H9 (cell line): ENCODE measurements at places on chromosomes 6 and 20.

DNA sequence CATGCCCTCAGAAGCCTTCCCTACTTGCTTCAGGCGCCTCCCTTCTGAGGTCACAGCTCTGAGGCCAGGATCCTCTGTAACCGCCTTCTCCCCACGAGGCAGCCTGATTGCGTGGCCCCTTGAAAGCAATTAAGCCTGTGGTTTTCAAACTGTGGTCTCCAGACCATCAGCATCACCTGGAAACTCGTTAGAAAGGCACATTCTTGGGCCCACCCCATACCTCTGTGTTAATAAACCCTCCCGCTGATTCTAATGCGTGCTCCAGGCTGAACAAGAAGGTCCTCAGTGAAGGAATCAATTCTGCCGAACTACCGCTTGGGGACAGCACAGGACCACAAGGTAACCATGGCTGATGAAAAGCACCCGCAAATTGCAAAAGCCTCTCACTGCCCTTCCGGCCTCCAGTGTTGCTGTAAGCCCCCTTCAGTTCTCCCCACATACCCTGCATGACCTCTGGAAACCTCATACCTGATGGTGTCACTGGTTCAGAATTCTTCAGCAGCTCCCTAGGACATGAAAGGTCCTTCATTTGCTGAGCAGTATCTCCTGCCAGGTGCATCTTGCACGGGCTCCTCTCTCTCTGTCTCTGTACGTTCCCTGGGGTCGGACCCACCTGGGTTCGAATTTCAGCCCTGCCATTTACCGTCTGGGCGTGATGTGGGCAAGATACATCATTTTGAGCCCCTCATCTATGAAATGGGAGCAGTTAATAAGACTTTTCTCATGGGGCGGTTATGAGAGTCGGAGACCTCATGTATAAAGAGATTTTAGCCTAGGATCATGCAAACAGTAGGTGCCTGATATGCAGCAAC, 93.3 kb upstream of the RNF24 start:
- peak; percentile 86 for DNase-seq

DNA sequence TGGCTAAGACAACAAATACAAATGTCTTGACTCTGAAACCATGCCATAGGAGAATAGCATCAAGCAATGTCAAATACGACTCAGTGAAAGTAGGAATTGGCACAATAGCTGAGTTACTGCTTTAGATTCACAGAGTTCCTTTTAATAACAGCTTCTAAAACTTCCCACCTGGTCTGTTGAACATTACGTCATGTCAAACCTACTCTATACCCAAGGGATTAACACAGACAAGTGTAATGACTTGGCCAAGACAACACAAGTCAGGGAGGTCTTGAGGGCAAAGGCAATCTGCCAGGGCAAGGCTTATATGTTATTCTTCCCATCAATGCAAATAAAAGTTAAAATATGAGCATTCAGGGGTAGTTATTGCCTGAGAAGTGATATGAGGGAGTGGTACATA, 265.1 kb upstream of the PRDM1 start:
- DNase-seq, result no peak

DNA sequence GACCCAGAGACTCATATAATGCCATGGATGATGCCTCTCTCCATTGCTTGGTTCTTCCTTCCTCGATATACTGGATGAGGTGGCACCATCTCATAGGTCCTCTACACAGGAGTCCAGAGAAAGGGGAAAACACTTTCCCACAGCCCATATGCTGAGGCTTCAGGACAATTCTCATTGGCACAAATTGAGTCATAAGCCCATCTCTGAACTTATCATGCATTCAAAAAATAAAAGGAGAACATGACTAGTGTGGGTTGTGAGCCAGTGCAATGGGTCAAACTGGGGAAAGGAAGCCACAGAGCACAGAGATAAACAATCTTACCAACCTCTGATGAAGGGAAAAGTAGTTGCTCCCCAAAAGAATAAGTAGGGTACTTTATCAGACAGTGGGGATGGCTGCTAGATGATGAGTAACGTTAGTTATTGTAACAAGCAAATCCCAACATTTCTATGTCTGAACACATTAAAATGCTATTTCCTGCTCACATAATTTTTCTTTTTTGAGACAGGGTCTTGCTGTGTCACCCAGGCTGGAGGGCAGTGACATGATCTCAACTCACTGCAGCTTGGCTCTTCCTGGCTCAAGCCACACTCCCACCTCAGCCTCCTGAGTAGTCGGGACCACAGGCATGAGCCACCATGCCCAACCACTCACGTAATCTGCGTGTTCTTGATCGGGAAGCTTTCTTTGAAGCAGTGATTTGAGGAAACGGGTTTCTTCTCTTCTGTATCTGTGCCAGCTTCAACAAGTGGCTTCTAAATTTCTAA, 27.0 kb downstream of the SOD2 start:
- DNase-seq, result no peak

- DNase-seq, result no peak
Measured at GRCh38 chr20:38625896-38626295, 24.3 kb downstream of the ARHGAP40 start.

- no peak for DNase-seq
Measured at GRCh38 chr6:111848262-111848812, 24.9 kb downstream of the FYN start.

DNA sequence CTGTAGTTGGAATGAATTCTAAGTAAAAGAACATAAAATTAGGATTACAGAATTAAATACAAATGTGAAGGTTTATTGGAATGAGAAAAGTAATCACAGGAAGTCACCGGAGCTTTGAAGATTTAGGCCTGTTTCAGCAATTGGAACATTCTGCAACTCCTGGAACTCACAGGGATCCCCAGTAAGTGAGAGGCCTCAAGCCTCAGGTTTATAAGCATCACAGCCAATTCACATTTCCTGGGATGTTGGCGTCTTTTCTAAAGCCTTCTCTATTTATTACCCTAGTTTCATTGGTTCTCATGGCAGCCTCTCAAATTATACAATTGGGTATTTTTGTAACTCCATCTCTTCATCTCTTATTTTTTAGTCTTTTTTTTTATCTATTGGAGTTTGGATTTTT, 90.4 kb upstream of the HIVEP1 start:
- no peak for DNase-seq

- no peak for DNase-seq
Measured at GRCh38 chr20:49543858-49544437, 24.0 kb downstream of the PTGIS start.

- no peak for DNase-seq
Measured at GRCh38 chr6:3325210-3325609, 66.5 kb downstream of the PSMG4 start.

DNA sequence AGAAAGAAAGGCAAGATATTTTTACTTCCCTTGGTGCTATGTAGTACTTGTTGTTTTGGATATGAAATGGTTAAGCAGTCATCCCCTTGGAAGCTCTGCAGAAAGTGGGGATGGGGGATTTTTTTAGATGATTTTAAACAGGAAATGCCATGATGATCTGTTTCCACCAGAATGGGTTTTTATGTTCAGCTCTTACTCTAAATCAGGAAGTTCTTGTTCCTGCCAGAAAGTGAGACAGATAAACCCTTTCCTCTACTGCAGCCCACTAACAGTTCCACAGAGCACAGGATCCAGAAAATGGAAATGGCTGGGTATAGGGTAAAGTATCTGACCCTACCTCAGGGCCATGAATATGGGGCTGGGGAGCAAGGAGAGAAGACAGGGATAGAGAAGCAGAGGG, 32.1 kb upstream of the PPP1R3G start:
- no peak for DNase-seq

- DNase-seq, result no peak
Measured at GRCh38 chr20:46835418-46835817, 59.2 kb upstream of the EYA2 start.

DNA sequence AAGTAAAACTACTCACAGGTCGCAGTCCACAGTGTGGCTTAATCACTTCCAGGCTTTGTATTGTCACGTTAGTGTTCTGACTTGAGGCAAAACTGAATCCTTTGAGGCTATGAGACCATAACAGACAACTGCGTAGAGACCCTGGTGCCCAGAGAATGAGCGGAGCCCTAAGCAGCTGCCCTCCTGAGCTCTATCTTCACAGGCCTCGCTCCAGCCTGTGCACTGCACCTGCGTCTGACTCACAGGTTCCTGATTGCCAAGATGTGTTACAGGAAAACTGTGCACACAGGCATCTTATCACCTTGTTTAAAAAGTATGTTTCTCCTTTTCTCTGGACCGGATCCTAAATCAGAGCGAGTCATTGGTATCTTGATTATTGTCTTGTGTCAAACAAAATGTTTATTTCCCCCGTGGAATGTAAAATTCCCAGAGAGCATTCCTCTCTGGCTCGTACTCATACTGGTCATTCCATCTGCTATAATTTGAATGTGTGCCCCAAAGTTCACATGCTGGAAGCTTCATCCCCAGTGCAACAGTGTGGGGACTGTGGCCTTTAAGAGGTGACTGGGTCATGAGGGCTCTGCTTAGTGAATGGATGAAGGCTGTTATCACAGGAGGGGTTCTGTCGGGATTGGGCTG, 25.7 kb downstream of the PRR18 start:
- DNase-seq, result no peak

- no peak for DNase-seq
Measured at GRCh38 chr6:113644861-113645575, 212.1 kb upstream of the MARCKS start.

GRCh38 chr6:167662881-167663205, 163.9 kb upstream of the AFDN start:
- no peak for DNase-seq

DNA sequence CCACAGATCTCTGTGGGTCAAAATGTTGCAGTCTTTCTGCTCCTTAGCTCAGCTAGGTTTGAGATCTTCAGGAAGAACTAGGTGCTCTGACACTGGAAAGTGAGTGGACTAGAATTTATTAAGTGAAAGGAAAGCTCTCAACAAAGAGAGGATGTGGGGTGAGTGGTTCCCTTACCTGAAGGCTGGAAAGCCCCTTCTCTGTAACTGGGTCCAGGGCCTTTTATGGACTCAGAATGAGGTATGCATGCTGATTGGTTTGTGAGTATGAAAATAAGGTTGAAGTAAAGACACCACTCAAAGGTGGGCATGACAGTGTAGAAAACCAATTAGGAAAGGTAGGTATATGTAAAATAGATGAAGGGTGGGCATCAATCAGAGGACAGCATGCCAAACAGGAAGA, 485.5 kb downstream of the CD109 start:
- no peak for DNase-seq

GRCh38 chr6:37180075-37180474, 10.1 kb downstream of the PIM1 start:
- DNase-seq, result no peak

- peak; percentile 81 for DNase-seq
Measured at GRCh38 chr6:36678488-36679042, at the start of gene CDKN1A. TSS of gene CDKN1A (plus strand) at chr6:36678714. CDS start at chr6:36684102, 5,388 bp downstream.

- DNase-seq, result no peak
Measured at GRCh38 chr20:2022163-2022562, 28.3 kb upstream of the PDYN start.

DNA sequence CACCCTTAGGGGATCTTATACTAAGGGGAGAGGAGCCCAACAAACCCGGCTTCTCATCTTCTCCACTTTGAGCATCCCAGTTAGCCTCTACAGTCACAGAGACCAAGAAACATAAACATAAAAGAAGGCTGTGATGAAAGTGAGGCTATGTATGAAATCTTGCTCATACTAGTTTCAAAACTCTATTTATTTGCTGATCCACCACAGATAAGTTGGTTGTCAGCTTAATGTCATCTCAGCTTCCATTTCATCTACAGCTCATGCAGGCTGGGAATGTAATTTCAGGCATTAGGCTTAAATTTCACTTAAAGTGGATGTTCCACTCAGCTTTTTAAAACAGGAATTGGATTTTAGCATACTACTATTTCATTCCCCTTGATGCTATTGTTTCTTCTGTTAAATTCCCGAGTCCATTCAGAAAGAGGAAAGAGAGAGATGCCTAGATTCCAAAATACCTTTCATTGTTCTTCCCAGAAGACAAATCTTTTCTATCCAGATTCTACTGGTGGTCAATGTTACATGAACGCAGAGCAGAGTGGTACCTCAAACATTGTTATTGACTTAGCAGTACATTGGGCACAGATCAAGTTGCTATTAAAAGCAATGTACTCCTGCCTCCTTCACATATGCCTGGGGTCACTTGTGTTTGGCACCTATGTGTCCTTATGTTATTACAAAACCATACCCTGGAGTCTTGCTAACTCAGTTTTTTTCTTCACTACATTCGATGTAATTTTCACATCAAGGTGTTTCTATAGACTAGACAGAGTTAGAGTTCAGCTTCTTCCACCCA, 149.0 kb downstream of the HACE1 start:
- DNase-seq, result no peak

GRCh38 chr6:105161421-105161820, 18.4 kb downstream of the POPDC3 start:
- DNase-seq, result no peak

DNA sequence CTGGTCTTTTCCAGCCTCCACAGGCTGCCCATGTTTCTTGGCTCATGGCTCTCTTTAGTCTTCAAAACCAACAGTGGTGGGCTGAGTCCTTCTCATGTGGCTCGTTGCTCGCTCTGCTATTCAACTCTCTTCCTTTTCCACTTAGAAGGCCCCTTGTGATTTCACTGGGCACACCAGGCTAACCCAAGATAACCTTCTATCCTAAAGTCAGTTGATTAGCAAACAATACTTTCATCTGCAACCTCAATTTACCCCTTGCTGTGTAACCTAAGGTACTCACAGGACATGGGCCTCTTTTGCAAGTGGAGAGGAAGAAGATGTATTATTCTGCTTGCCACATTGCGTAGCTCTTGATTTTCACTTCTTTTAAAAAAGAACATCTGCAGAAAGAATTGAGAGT, 79.6 kb downstream of the UTRN start:
- DNase-seq, result no peak

GRCh38 chr6:101509536-101509935, 116.0 kb downstream of the GRIK2 start:
- DNase-seq, result no peak

DNA sequence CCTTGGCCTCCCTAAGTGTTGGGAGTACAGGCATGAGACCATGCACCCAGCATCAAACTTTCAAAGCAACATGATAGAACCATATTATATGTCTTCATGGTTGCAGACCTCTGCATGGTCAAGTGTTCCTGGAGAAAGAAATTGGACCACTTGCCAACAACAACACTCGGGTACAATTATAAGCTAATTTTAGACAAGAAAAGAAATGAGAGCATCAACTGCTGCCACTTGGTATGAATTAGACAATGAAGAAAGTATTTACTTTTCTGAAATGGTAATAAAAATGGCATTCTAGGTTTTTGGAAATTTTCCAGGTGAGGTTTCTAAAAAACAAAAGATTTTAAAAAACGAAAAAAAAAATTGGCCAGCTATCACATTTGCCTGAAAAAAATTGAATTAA, 7.7 kb upstream of the PM20D2 start:
- DNase-seq, result no peak
